ENCODE measurements at places on chromosomes 1 and 21. TPM values are rescaled to one million over a fixed set of nuclear protein-coding genes. Genes with fewer than 3 reads are reported as not detected.

PARP1 gene
- 106 TPM for total RNA-seq

COL24A1 gene
- total RNA-seq = 0.33 TPM

ELF3 gene
- 237 TPM for total RNA-seq

BSDC1 gene
- 66.5 TPM for total RNA-seq

IFNLR1 gene
- total RNA-seq = 19.9 TPM

ST6GALNAC5 gene
- 36.6 TPM for total RNA-seq

KPRP gene
- not detected for total RNA-seq

FCGR3B gene
- total RNA-seq = not detected

PTGER3 gene
- 4.7 TPM for total RNA-seq

PKLR gene
- 1.0 TPM for total RNA-seq

CYP4B1 gene
- 28.9 TPM for total RNA-seq

TMEM54 gene
- 42.1 TPM for total RNA-seq

SEC16B gene
- total RNA-seq = 0.69 TPM

ATAD3C gene
- total RNA-seq = 1.8 TPM

- DNase-seq = no peak
- H3K36me3 ChIP-seq = no peaks in the 10 kb centered on the region
- no peak overlapping the region for H3K4me3 ChIP-seq
- no peak overlapping the region for H3K27ac ChIP-seq
- peaks cover 8% of the 10 kb centered on the region for H3K4me1 ChIP-seq
- no peaks in the 10 kb centered on the region for H3K27me3 ChIP-seq
Observed at GRCh38 chr21:16751695-16752474, 761.0 kb upstream of the CXADR start.

DNA sequence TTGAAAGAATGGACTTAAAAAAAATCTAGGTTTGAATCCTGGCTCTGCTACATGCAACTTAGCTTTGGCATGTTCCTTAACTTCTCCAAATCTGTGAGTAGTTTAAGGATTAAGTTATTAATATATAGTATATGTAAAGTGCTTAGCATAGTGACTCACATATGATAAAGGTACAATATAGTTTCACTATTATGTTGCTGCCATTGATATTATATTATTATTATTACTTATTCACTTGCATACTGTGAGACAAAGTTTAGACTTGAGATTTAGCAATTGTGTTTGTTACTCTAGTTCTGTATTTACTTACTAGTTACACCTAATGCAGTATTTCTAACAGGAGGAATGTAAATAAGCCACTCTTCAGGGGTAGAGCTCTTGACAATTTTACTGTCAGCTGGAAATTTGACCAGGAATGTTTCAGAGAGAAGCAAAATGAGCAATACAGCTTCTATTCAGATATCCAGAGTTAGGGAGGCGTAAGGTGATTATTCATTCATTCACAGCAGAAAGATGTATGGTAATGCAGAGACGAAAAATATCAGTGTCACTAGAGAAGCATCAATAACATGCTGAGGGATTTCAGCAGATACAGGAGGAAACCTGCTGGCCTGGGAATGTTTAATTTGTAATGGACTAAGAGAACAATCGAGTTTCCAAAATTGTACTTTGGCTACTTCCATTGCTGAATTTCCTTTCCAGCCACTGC, 25.5 kb downstream of the RGS7 start:
- no peak for DNase-seq
- H3K27me3 ChIP-seq = peaks cover 7% of the 10 kb centered on the region
- no peak overlapping the region for H3K4me3 ChIP-seq
- no peaks in the 10 kb centered on the region for H3K36me3 ChIP-seq

DNA sequence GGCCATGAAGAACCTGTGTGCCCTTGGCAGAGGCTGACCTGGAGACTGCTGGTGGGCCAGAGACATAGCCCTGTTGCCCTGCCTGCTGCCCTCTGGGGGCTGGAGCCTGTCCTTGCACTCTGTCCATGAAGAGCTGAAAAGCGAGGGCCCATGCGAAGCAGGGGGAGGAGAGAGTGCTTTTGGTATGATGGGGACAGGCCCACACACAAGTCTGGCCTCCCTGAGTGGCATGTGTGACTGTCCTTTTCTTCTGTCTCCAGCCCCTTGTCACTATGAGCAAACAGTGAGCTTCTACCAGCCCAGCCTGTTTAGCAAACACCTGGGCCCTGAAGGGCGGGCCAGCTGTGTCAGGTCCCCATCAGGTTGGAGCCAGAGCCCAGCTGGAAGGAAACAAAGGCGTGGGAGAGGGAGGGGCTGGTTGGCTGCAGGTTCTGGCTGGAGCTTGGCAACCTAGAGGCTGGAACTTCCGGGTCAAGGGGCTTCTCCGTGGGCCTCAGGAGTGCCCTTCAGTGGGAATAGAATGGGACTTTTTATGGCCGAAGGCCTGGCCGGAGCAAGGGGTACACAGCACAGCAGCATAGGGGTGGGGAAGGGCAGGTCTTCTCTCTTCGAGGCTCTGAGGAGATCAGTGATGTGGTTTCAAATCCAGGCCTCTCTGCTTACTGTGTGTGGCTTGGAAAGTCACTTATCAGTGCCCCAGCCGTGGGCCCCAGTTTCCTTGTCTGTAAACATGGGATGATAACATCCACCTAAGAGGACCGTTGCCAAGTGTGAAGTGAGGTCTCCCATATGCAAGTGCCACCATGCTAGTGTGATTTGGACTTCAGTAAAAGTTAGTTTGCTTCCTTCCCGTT, 14.3 kb downstream of the QSOX1 start:
- peak overlapping the region; percentile 57 for H3K4me3 ChIP-seq
- no peaks in the 10 kb centered on the region for H3K27me3 ChIP-seq
- no peak for DNase-seq
- peak overlapping the region; percentile 94 for H3K27ac ChIP-seq
- H3K36me3 ChIP-seq = peaks cover 19% of the 10 kb centered on the region

- no peaks in the 10 kb centered on the region for H3K36me3 ChIP-seq
- no peak overlapping the region for H3K4me3 ChIP-seq
- H3K27ac ChIP-seq = no peak overlapping the region
Observed at GRCh38 chr1:84967666-84968065, 29.2 kb downstream of the MCOLN2 start.

GRCh38 chr21:44920694-44921604, at the start of gene ITGB2:
TSS of gene ITGB2 (minus strand) at chr21:44920899. CDS start at chr21:44910782, 10,117 bp downstream.
- H3K36me3 ChIP-seq = no peaks in the 10 kb centered on the region
- H3K27ac ChIP-seq = no peak within 1 kb of the TSS
- H3K27me3 ChIP-seq = peaks cover 56% of the 10 kb centered on the region
- no peak for DNase-seq
- H3K4me3 ChIP-seq = no peak within 1 kb of the TSS

GRCh38 chr1:103859721-103860120, 110.0 kb downstream of the AMY1C start:
- no peak for DNase-seq
- H3K27me3 ChIP-seq = no peaks in the 10 kb centered on the region
- H3K36me3 ChIP-seq = no peaks in the 10 kb centered on the region
- no peak overlapping the region for H3K4me3 ChIP-seq

DNA sequence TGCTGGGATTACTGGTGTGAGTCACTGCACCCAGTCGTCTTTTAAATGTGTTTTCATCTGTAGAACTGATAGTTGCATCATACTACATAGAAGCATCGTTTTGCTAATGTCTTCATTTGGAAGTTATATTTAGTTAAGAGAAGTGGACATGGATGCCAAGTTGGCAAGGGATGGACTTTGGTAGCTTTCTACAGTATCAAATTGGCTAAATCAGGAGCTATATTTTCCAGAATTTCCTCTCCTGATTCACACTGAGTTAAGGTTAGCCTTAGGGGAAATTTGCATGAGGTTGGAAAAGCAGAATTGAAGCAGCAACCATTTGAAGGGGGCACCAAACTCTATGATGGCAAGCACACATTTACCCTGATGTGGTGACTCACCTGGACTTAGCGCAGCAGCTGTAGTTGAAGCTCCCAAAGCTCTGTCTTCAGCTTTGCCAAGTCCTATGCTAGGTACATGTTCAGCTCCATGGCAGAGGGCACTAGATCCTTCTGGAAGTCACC, 43.9 kb downstream of the DUSP10 start:
- H3K4me3 ChIP-seq = no peak overlapping the region
- no peaks in the 10 kb centered on the region for H3K27me3 ChIP-seq
- no peak for DNase-seq
- peaks cover 12% of the 10 kb centered on the region for H3K36me3 ChIP-seq
- no peak overlapping the region for H3K27ac ChIP-seq
- no peaks in the 10 kb centered on the region for H3K4me1 ChIP-seq

GRCh38 chr1:56286506-56286905, 292.9 kb downstream of the PLPP3 start:
- H3K27ac ChIP-seq = peak overlapping the region; percentile 78
- no peaks in the 10 kb centered on the region for H3K27me3 ChIP-seq
- no peaks in the 10 kb centered on the region for H3K36me3 ChIP-seq
- H3K4me3 ChIP-seq = no peak overlapping the region
- DNase-seq = no peak

GRCh38 chr1:24108334-24109165, 3.4 kb downstream of the MYOM3 start:
- H3K4me3 ChIP-seq = no peak overlapping the region
- H3K36me3 ChIP-seq = no peaks in the 10 kb centered on the region
- no peak for DNase-seq
- peaks cover 29% of the 10 kb centered on the region for H3K4me1 ChIP-seq
- no peak overlapping the region for H3K27ac ChIP-seq

GRCh38 chr1:243837907-243838535, 12.0 kb downstream of the AKT3 start:
- H3K4me3 ChIP-seq = no peak overlapping the region
- H3K4me1 ChIP-seq = peaks cover 4% of the 10 kb centered on the region
- no peaks in the 10 kb centered on the region for H3K27me3 ChIP-seq

GRCh38 chr1:107669996-107670395, 295.0 kb downstream of the VAV3 start:
- peaks cover 20% of the 10 kb centered on the region for H3K4me1 ChIP-seq
- H3K27me3 ChIP-seq = no peaks in the 10 kb centered on the region
- no peak for DNase-seq
- H3K27ac ChIP-seq = no peak overlapping the region

DNA sequence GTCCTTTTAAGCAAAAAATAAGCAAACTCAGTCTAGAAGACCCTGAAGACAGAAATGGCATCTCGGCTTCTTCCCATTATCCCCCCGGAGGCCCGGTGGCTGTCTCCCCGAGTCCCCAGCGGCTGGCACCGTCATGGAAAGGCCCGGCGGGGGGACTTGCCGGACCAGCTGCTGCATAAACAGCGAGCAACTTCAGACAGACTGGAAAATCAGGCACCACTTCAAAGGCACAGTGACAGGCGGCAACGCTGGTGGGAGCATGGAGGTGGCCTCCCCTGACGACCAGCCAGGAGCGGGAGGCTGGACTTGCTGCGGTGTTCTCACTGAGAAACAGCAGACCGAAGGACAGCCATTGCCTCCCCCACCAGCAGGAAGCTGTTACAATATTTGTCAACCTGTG, 18.4 kb upstream of the C1QA start:
- H3K4me1 ChIP-seq = no peaks in the 10 kb centered on the region
- no peak for DNase-seq
- H3K27me3 ChIP-seq = peaks cover 70% of the 10 kb centered on the region
- H3K36me3 ChIP-seq = no peaks in the 10 kb centered on the region
- H3K4me3 ChIP-seq = no peak overlapping the region

DNA sequence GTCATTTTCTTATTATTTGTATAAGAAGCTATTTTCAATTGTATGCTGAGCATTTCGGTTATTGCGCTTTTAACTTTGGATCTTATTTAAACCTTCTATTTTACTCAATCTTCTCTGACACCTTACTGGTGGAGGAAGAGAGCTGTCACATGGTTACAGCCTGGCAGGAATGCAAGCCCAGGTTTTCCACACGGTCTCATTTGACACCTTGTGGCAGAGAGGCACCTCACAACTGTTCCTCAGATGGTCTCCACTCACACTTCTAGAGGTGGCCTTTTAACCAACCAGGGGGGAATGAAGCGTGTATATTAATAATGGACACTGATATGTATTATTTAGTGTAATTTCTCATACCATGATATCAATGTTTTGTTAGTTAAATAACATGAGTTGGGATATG, 9.6 kb downstream of the OR2T33 start:
- DNase-seq = no peak
- no peak overlapping the region for H3K4me3 ChIP-seq
- no peaks in the 10 kb centered on the region for H3K27me3 ChIP-seq
- H3K36me3 ChIP-seq = no peaks in the 10 kb centered on the region

DNA sequence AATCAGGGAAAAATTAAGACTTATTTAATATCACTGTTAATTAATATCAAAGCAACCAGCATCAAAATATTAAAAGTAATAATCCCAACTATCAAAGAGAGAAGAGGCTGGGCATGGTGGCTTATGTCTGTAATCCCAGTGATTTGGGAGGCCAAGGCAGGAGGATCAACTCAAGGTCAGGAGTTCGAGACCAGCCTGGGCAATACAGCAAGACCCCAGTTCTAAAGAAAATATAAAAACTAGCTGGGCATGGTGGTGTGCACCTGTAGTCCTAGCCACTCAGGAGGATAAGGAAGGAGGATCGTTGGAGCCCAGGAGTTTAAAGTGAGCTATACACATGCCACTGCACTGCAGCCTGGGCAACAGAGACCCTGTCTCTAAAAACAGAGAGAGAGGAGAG, 43.2 kb downstream of the AHCTF1 start:
- H3K36me3 ChIP-seq = peaks cover 40% of the 10 kb centered on the region
- no peak overlapping the region for H3K4me3 ChIP-seq
- DNase-seq = no peak
- H3K4me1 ChIP-seq = no peaks in the 10 kb centered on the region
- no peak overlapping the region for H3K27ac ChIP-seq
- H3K27me3 ChIP-seq = no peaks in the 10 kb centered on the region

- H3K4me3 ChIP-seq = no peak overlapping the region
- no peaks in the 10 kb centered on the region for H3K36me3 ChIP-seq
- H3K27ac ChIP-seq = no peak overlapping the region
- H3K4me1 ChIP-seq = peaks cover 7% of the 10 kb centered on the region
- DNase-seq = no peak
- H3K27me3 ChIP-seq = no peaks in the 10 kb centered on the region
Observed at GRCh38 chr1:85454214-85454613, 10.7 kb downstream of the DDAH1 start.

DNA sequence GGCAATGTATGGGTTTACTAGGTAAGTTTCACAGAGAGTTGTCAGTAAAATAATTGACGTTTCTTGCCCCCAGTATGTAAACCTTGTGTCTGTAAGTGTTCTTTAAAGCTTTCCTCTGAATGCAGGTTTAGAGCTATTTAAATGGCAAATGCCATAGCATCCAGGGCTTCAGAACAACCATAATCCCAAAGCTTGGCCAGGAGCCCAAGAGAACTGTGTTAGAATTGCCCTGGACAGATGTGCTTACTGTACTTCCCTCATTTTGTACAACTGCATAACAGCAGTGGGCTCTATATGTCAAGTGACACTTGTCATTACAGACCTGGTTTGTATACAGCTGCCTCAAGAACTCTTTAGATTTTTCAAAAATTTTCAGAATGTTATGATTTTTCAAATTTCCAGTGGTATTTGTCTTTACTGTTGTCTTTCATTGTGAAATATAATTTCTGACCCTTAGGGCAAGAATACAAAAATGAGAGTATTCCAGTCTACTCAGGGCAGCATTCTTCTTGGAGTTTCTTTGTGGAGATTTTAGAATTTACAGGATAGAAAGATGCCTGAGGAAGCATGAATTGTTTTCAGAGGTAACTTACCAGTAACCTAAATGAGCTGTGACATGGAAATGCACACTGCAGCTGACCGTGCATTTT, 136.9 kb upstream of the L1TD1 start:
- no peak overlapping the region for H3K4me3 ChIP-seq
- no peak overlapping the region for H3K27ac ChIP-seq
- H3K4me1 ChIP-seq = peaks cover 5% of the 10 kb centered on the region
- H3K36me3 ChIP-seq = peaks cover 10% of the 10 kb centered on the region
- H3K27me3 ChIP-seq = no peaks in the 10 kb centered on the region
- DNase-seq = no peak
